Epithelial cell of proximal tubule (primary cell): ENCODE measurements at places on chromosomes 7 and 10.

DNA sequence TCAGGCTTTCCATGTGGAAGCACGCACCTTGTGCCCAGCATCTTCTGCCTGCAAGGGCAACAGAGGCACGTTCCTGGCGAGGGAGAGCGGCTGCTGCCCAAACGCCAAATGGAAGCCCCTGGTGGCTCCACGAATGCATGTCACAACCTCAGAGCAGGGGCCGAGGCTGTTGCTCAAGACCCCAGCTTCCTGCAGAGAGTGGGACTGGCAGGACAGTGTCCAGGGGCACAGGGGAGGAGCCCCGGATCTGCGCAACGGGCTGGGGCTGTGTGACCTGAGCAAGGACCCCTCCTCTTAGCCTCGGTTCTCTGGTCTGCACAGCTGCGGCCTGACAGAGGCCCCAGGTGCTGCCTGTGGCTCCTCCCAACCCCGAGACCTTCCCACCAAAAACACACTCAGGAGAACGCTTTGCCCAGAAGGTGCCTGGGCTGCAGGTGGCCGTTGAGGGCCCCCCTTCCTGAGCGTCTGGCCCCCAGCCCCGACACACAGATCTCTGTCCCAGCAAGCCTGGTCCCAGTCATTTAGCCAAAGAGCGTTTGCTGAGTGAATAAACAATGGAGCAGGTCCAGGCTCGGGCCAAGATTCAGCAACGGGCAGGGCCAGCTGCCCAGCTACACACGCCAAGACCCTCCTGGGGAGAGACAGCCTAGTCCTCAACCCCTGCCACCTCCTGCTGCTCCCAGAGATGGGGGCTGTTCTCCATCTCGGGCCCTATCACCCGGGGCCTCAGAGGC is 1.2 kb downstream of the MICALL2 start:
- no peak for DNase-seq

- DNase-seq, result no peak
These were observed 42.6 kb upstream of the FAM133B start for GRCh38 chr7:92632791-92633190.

- DNase-seq, result no peak
These were observed 44.9 kb downstream of the HYCC1 start for GRCh38 chr7:22969010-22969431.

DNA sequence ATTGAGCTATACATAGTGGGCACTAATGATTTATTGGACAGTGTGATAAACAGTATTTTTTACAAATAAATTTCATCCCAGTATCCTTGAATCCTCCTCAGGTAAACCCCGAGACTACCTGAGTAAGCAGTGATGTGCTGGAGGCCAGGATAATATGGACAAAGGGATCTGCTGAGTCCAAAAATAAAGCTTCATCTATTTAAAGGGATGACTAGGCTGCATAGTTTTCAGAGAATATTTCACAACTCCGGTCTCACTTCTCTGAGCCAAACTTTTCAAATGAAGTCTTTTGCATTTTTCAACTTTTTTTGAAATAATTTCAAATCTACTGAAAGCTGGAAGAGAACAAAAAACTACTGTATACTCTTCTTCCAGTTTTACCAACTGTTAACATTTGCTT is 2.5 kb downstream of the ACTR3B start:
- no peak for DNase-seq

DNA sequence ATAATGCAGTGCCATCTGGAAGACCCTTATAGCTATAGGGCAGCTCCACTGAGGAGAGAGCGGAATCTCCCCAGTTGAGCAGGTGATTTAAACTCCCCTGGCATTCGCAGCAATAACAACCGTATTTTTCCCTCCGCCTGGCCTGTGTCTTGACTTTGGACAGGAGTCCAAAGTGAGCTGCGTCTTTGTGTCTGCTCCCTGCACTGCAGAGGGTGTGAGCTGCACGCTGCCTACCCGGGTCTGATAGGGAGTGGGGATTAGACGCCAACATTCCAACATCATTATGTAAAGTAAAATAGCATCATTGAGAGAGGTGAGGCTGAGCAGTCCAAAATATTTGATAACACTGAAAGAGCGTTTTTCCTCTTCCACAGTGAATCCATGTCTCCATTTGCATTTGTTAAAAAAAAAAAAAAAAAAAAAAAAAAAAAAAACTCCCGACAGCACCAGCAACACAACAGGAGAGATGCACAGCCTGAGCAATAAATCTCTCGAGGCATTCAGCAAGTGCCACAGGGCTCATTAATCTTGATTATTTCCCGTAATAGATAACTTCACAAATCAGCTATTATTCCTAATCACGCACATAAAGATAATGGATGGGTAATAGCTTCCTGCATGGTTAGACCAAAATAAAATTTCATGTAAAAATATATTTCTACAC is 68.6 kb downstream of the CELF2 start:
- no peak for DNase-seq

DNA sequence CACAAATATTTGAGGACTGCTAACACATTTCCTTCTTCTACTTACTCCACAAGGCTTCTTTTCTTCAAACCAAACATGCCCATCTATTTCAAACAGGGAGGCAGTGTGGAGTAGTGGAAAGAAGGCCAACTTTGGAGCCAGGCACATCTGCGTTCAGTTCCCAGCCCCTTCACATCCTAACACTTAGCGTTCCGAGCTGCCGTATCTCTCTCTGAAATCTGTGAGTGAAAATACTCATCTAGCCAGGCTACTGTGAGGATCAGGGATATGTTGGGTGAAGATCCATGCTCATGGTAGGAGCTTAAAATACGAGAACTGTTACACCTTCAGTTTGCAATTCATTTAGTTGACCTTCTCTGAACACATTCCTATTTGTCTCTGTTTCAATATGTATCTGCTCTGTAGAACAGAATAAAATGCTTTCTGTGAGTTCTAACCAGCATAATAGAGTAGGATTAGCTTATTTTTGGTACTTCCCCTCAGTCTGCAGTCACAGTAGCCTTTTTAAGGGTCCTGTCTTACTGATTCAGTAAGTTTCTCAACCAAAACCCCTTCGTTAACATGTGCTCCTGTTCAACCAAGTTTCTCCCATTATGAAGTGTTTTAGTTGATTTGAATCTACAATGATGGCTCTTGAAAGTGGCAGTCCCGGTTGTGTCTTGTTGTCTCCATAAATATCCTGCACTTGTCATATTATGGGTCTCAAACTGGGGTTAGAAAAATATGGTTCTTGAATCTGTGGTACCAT is 3.3 kb upstream of the MEST start:
- DNase-seq, result no peak

GRCh38 chr7:6575281-6576023 is 1.8 kb upstream of the ZDHHC4 start:
- DNase-seq, result no peak

GRCh38 chr10:969473-970150 is 18.6 kb upstream of the GTPBP4 start:
- DNase-seq, result no peak

GRCh38 chr10:104230490-104230889 is 1.7 kb downstream of the CFAP43 start:
- DNase-seq, result no peak

DNA sequence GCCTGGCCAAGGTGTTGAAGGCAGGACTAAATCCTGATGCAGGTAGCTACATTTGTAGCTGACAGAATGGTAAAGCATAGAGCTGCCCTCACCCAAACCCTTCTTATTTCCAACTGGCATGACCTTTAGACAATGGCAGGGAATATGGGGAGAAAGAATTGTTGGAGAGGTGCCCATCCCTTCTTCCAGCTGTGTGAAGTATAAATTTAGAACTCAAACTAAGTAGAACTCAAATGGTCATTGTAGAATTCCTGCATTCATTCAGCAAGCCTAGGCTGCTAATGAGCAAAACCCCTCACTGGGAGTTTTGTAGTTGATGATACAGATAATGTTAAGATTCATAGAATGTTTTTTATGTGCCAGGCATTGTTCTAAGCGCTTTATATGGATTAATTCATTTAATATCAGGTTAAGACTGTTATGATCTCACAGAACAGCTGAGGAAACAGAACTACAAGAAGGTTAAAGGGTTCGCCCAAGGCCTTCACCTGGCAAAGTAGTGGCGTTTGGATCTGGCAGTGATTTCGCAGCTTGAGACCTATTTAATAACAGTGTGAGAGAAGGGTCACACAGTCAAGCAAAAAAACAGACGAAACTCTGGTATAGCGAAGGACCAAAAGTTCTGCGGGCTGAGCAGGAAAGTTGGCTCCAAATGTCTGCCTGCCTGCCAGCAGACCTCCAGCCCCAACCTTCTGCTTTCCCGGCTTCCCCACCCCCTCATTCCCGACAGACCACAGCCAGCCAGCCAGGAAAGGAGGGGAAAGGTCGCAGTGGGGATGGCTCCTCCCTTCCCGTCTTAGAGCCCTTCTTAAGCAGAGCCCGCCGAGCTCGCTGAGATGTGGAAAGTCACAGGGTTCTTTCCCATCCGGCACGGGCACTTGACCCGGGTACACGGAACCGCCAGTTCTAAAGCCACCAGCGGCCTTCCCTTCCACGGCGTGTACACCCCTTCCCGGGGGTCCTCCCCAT is 1.6 kb upstream of the HILPDA start:
- no peak for DNase-seq

- DNase-seq, result no peak
These were observed 711 bp downstream of the FAM221A start for GRCh38 chr7:23680414-23681405.

DNA sequence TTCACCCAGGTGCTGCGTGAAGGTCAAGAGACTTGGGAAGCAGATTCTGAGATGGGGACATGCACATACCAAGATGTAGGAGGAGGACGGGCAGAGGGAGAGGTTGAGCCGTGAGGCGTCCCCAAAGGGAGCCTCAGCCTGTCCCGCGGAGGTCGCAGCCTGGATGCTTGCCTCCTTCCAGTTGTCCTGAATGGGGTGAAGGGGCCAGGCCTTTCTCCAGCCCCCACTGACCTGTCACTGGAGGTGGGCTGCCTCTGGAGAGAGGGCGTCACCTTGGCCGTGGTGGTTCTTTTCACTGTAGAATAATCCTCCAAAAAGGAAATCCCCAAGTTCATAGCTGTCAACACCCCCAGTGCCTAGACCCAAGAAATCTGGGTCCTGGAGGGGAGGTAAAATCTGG is 283.0 kb upstream of the VSTM2A start:
- no peak for DNase-seq

DNA sequence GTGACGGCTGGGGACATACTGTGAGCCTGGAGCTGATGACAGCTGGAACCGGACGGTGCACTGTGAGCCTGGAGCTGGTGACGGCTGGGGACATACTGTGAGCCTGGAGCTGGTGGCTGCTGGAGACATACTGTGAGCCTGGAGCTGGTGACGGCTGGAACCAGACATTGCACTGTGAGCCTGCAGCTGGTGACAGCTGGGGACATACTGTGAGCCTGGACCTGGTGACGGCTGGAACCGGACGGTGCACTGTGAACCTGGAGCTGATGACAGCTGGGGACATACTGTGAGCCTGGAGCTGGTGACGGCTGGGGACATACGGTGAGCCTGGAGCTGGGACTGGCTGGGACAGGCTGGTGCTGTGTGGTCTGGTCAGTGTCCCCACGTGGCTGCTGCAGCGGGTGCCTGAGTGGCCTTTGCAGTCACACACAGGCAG is 47.9 kb downstream of the PTPRN2 start:
- DNase-seq, result no peak

DNA sequence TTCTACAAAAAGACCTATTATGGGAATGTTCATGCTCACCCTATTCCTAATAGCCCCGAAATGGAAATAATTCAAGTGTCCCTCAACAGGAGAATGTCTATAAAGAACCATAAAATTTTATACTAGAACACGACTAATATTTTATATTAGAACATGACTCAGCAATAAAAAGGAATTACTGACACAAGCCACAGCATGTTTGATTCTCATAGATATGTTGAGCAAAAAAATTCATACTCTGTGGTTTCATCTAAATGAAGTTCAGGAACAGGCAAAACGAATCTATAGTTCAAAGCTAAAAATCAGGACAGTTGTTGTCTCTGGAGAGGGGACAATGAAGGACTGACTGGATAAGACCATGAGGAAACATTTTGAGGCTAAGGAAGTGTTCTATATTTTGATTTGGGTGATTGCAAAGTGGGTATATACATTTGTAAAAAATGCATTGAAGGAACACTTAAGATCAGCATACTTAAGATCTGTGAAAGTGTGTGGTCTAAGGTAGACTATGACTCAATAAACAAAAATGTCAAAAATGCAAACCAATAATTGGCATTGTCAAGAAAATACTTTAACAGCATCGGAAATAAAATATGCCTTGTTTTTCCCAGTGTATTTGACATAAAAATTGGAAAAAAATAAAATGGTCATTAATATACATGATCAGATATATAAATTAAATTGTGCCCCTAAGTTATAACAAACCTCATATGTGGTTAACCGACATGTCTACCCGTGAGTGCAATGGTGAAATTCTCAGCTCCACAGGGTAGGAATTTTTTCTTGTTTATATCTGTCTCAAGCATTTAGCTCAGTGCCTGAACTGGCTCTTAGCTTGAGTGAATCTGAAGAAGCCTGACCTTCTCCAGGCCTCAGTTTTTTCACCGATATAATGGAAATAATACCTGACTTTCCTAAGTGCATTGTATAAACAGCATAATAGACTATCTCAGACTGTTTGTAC is 124.9 kb upstream of the CTTNBP2 start:
- DNase-seq, result no peak

- DNase-seq, result no peak
These were observed 44.3 kb downstream of the INSYN2A start for GRCh38 chr10:127151981-127152699.

- DNase-seq, result no peak
These were observed 778.9 kb downstream of the KCNMA1 start for GRCh38 chr10:76858721-76859120.

GRCh38 chr10:128633864-128634540 is 507.8 kb upstream of the MKI67 start:
- DNase-seq, result no peak

DNA sequence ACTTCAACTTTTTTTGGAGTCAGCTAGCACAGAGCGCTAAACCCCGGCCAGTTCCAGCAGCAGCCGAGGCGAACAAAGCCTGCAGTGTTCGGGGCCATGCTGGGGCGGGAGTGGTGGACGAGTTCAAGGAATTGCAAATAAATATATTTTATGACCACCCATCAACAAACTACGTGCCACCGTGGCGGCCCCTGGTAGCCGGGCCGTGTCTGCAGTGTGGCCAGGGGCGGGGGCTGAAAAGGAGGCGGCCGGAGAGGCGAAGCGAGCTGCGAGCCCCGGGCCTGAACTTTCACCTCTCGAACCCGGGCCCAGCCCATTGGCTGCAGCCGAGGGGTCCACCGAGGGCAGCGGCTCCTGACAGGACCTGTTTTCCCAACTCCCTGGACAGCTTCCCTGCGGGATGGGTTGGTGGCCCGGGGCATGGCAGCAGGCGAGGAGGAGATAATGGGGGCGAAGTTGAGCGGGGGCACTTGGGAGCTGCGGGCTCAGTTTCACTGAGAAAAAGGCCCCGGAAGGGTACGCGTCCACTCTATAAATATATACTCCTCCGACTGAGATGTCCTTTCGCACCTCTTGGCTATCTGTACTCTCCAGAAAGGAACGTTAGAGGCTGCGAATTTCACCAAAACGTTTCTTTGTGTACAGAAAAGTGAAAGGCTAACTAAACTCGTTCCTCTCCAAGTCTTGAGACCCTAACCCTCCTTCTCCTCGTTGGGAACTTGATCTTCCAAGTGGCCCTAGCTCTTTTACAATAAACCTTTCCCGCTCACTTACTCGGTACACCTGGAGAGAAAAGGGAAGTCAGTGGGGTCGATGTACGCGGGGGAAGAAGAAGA is 164.6 kb upstream of the PPP1R3A start:
- DNase-seq, result no peak

GRCh38 chr10:30558411-30558810 is 71.1 kb downstream of the LYZL2 start:
- no peak for DNase-seq
